Astrocyte (in vitro differentiated cells and primary cell): ENCODE measurements at places on chromosomes 13 and 19. TPM values are rescaled to one million over a fixed set of nuclear protein-coding genes. Genes with fewer than 3 reads are reported as not detected.

PVR gene
- total RNA-seq = 81.6 and 83.5 TPM in 2 replicates

TUBA3C gene
- total RNA-seq = not detected in 2 replicates

VAV1 gene
- total RNA-seq = not detected in 2 replicates

KIR2DL1 gene
- not detected in 2 replicates for total RNA-seq

PPM1N gene
- 0.67 and 1.3 TPM in 2 replicates for total RNA-seq

- no peaks in the 10 kb centered on the region for H3K36me3 ChIP-seq
- H3K4me1 ChIP-seq = peaks cover 19% of the 10 kb centered on the region
- no peak overlapping the region for H3K27ac ChIP-seq
- H3K27me3 ChIP-seq = no peaks in the 10 kb centered on the region
These were observed 24.2 kb downstream of the KLF12 start for GRCh38 chr13:74110053-74110452.

DNA sequence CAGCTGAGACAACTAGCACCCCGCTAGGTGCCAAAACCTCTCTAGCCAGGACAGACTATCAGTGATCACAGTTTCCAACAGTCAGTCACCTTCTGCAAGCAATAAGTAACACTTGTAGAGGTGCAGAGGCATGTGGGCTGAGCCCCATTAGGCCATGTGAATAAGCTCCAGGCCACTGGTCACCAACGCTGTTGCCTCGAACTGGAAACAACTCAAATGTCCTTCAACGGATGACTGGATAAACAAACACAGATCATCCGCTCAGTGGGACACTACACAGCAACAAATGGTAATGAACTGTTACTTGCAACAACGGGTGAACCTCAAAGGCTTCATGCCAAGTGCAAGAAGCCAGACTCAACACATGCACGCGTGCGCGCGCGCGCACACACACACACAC lies 27.5 kb upstream of the TMEM160 start:
- H3K27ac ChIP-seq = no peak overlapping the region
- no peak overlapping the region for H3K4me3 ChIP-seq
- peaks cover 9% of the 10 kb centered on the region for H3K36me3 ChIP-seq
- no peak for DNase-seq
- no peaks in the 10 kb centered on the region for H3K27me3 ChIP-seq

- peaks cover 24% of the 10 kb centered on the region for H3K4me1 ChIP-seq
- no peak for DNase-seq
- H3K27ac ChIP-seq = no peak overlapping the region
- H3K4me3 ChIP-seq = no peak overlapping the region
- H3K36me3 ChIP-seq = peaks cover 4% of the 10 kb centered on the region
These were observed 3.1 kb downstream of the ABHD17A start for GRCh38 chr19:1882089-1882785.

DNA sequence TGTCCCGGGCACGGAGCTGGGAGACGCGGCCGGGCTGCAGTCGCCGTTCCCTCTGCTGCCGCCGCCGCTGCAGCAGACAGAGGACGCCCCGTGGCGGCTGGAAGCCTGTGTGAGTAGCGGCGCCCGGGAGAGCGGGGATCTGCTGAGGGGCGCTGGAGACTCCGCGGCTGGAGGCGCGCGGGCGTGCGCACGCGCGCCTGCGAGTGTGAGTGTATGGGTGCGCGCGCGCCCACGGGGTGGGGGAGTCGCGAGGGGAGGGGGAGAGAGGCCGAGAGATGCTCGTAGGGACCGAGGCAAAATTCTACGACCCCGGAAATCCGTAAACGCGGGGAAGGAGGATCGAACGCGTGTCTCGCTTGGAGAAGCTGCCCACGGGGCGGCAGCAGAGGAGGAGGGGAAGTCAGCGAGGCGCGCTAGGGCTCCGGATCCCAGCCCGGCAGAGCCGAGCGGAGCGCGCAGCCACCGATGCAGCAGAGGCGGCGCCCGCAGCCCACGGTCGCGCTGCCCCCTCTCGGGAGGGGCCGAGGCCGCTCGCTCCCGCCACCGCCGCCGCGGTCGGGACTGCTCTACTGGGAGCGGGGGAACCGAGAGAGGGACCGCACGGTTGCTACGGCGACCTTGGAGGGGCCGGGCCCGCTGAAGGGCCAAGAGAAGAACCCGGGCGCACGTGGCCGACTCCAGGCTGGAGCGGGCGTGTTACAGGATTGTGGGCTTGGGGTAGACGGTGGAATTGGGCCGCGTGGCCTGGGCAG lies at the start of gene ENOX1:
TSS of gene ENOX1 (minus strand) at position 207 of the 752 bp plus-strand sequence.
- H3K27me3 ChIP-seq = no peaks in the 10 kb centered on the region
- peaks cover 6% of the 10 kb centered on the region for H3K4me1 ChIP-seq
- DNase-seq = peak; percentile 51
- no peak within 1 kb of the TSS for H3K27ac ChIP-seq

DNA sequence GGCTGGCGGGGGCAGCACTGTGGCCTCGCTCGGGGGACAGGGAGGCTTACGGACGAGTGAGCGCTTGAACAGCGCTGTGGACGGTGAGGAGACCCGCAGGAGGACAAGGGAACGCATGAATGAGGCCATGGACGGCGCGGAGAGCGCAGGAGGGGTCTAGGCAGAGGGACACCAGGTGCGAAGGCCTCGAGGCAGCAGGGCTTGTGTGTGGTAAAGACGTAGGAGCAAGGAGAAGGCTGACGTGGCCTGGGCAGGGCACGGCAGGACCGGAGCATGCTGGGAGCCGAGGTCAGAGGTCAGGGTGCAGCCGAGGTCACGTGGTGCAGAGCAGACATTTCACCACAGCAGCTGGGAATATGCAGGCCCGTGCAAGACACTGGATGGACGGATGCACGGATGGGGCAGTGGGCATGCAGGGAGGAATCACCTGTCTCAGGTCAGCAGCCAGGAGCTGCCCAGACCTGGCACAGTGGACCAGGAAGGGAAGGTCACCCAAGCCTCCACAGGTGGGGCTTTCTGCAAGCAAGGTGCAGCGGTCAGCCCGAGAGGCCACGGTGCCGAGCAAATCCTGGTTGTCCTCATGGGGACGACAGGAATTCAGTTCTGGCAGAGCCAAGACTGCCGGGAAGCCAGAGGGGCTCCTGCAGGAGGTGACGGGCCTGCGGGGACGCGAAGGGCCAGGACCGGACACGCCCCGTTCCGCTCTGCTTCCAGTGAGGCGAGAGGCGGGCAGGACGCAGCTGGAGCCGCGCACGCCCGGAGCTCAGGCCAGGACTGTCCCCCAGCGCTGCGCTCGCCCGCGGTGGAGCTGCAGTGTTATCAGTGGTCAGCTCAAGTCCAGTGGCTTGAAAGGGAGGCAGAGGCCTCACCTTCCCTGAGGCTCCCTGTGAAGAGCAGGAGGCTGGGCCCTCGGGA lies 72.2 kb downstream of the RASA3 start:
- no peak overlapping the region for H3K4me3 ChIP-seq
- DNase-seq = no peak
- H3K27ac ChIP-seq = no peak overlapping the region
- H3K27me3 ChIP-seq = no peaks in the 10 kb centered on the region

DNA sequence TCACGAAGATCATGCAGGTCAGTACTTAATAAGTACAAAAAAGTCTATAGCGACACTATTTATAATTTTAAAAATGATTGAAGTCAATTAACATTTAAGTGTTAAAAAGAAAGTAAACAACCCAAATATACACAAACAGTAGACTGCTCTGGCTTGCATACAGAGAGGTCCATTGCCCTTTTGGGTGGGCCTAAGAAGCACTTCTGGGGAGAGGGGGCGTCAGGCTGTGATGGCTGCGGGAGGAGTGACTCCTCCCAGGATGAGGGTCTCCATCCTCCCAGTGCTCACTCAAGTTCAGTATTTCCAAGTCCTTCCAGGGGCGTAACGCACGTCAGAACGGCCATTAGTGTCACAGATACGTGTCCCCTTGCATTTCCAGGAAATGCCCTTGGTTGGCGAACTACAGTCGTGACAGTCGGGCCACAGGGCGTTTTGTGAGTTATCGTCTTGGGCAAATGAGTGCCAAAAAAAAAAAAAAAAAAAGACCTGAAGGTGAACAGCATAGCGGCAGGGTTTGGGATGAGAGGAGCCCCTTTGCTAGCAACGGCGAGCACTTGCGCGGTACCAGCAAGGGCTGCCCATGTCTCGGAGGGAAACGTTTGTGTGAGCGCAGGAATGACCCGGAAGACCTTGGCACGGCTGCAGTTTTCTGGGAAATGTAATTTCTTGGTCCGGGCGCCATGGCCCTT lies at the start of gene SCGB2B2:
TSS of gene SCGB2B2 (minus strand) at position 463 of the 689 bp plus-strand sequence. CDS start 82,596 bp downstream, outside the sequence.
- peaks cover 4% of the 10 kb centered on the region for H3K4me1 ChIP-seq
- no peaks in the 10 kb centered on the region for H3K27me3 ChIP-seq
- H3K27ac ChIP-seq = peak within 1 kb of the TSS; percentile 93
- H3K36me3 ChIP-seq = peaks cover 14% of the 10 kb centered on the region
- no peak for DNase-seq
- peak within 1 kb of the TSS; percentile 74 for H3K4me3 ChIP-seq

DNA sequence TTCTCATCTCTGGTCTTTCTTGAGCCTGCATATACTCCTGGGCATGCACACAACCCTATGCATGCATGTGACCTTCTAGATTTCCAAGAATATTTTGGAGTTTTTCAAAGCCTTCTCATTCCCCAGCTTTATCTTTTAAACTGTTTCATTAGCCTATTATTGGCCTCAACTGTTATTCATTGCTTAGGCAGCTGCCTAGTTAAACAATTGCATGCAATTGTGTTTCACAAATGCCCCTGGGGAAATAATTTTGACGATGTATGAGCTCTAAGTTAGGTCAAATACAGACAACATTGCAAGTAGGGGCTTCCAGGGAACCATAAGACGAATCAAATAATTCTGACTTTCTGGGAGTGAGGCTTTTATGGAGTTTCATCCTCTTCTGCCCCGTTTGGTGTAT lies 2.3 kb upstream of the UPK1A start:
- H3K4me3 ChIP-seq = no peak overlapping the region
- no peaks in the 10 kb centered on the region for H3K27me3 ChIP-seq
- H3K27ac ChIP-seq = no peak overlapping the region
- H3K4me1 ChIP-seq = no peaks in the 10 kb centered on the region
- DNase-seq = no peak

DNA sequence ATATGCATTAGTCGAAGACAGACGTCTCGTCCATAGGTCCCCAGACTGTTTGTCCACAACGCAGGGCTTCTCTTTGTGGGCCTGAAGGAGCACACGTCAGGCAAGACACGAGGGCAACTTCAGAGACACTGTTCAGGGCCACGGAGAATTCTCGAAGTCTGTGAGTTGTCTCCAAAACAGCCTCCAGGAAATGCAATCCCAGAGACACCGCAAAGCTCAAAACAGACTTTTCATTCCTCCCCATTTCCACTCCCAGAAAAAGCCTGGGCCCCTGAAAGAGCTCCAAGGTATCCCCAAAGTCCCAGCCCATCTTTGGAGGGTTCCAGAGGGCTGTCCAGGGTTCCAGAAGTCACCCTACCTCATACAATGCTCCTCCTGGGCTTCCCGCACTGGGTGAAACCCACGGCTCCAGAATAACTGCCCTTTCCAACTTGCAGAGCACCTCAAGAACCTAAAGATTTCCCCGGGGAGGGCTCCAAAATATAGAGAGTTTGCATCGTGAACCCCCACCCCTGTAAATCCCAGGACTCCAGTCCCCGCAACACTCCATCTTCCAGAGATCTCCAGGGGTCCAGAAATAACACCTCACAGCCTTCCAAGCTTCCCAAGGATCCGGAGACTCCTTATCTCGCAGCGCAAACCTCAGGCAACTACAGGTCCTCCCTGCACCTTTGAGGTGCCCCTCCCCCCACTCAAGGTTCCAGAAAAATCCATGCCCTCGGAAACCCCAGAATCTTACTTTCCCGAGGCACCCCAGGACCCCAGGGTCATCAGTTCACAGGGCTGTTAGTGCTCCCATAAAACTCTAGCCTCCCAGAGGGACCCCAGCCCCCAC lies 687 bp upstream of the FTL start:
- H3K4me1 ChIP-seq = peaks cover 40% of the 10 kb centered on the region
- H3K4me3 ChIP-seq = no peak overlapping the region
- peak overlapping the region; percentile 98 for H3K27ac ChIP-seq
- no peaks in the 10 kb centered on the region for H3K27me3 ChIP-seq
- H3K36me3 ChIP-seq = peaks cover 11% of the 10 kb centered on the region

- DNase-seq = no peak
- H3K4me1 ChIP-seq = no peaks in the 10 kb centered on the region
- no peaks in the 10 kb centered on the region for H3K27me3 ChIP-seq
- no peak overlapping the region for H3K4me3 ChIP-seq
These were observed 9.4 kb downstream of the FCER2 start for GRCh38 chr19:7692417-7693088.

DNA sequence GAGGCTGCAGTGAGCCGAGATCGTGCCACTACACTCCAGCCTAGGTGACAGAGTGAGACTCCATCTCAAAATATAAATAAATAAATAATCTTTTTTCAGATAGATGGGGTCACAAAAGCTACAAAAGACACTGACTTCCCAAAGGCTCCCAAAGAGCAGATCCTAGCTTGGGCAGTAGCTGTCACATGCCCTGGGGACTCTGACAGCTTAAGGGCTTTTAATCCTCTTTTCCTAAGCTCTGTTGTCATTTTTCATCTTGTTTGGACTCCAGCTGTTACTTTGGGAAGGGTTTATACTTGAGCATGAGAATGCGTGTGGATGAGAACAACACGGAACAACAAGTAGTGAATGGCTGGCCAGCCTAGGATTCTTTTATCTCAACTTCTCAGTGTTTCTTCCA lies 231.7 kb downstream of the MZT1 start:
- H3K4me3 ChIP-seq = no peak overlapping the region
- H3K36me3 ChIP-seq = no peaks in the 10 kb centered on the region
- no peak overlapping the region for H3K27ac ChIP-seq
- no peaks in the 10 kb centered on the region for H3K27me3 ChIP-seq
- DNase-seq = no peak
